NCI-H187 (cell line): ENCODE measurements at places on chromosomes 11 and 22.

DNA sequence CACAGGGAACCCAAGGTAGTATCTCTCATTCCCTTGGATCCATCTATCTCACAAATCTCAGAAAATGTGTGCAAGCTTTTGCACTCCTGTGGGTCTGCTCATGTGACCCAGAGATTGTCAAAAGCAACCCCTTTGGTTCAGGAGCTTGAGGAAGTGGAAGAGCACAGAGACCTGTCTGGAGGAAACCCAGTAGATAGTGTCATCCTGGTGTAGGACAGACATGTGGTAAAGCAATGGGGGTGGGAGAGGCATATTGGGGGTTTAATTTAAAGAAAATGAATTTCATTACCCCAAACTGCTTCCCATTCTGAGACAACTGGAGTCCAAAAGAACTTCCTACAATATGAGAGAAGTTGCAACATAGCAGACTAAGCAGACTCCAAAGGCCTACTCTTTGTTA lies 5.8 kb upstream of the MS4A14 start:
- no peak for DNase-seq

GRCh38 chr11:60130496-60130895 lies 42.0 kb downstream of the MS4A2 start:
- DNase-seq = no peak

DNA sequence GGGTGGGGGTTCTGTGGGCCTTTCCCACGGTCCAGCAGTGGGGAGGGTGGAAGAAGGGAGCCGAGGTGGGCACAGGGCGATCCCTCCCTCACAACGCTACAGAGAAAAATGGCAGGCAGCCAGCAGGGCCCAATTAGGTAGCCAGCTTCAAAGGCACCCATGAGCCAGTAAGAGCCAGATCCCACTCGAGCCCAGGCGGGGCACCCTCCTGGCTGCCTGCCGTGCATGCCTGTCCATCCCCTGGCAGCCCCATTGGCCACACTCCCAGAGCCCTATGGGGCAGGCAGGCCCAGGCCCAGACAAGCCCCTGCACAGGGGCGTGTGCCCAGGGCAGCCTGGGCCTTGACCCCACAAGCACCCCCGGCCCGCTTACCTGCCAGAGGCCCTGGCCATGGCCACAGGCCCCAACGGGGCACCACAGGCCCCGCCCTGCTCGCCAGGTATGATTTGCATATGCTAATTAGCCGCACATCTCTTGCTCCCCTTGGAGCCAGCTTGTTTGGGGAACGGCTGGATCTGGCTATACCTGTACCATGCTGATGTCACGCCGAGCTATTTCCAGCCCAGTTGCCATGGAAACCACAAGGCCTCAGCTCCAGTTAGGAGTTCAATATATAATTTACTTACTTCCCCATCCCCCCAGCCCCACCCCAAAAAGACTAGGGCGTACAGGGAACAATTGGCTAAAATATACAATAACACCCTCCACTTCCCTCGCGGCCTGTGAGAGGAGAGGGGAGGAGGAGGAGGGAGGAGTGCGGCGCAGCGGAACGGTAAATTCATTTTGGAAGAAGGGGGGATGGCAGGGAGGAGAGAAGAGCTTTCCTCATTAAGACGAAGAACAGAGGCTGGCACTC lies 47.5 kb upstream of the TCF20 start:
- DNase-seq = no peak

- DNase-seq = no peak
Observed at GRCh38 chr11:120579611-120580031, 68.1 kb downstream of the GRIK4 start.

- DNase-seq = no peak
Observed at GRCh38 chr11:37533830-37534229, 935.8 kb upstream of the RAG2 start.

- no peak for DNase-seq
Observed at GRCh38 chr11:106998916-106999188, 19.4 kb downstream of the GUCY1A2 start.

GRCh38 chr22:48897645-48898370 lies 929.9 kb downstream of the BRD1 start:
- no peak for DNase-seq

DNA sequence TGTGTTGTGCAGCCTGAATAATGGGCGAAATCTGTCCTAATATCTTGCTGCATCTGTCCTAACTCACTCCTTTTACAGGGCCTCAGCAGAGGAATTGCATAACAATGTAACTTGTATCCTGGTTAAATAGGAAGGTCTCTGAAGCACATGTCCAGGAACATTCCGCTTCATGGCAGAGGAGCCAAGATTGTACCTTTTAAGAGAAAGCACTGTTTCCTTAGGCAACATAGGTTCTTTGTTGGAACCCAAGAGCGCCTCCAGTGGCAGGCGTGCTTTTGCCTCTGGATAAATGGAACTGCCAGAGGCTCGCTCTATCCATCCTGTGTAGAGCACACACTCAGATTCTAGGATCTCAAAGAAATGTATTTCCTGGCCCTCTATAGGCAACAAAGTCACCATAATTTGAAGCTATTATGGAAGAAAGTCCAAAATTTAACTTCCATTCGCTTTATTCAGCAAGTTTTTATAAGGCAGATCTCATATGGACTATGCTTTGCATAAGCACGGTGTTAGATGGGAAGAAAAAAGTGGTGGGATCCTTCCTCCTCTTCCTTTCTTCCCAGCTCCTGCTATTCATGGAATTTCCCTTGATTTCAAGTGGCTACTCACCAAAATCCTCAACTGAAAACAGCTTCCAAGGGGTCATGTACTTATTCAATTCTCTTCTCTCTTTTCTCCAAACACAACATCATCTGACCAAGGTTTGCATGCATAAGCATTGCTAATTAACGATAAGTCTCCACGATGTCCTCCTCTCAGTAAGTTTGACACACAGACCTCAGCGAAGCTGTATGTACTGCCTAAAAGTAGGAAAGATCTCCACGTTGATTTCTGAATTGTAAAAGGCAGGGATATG lies at the start of gene BLID:
BLID (minus strand) TSS at position 692 of the 856 bp plus-strand sequence; CDS start at position 399, 293 bp downstream.
- DNase-seq = no peak

GRCh38 chr11:134008634-134009071 lies 51.9 kb upstream of the IGSF9B start:
- DNase-seq = no peak

DNA sequence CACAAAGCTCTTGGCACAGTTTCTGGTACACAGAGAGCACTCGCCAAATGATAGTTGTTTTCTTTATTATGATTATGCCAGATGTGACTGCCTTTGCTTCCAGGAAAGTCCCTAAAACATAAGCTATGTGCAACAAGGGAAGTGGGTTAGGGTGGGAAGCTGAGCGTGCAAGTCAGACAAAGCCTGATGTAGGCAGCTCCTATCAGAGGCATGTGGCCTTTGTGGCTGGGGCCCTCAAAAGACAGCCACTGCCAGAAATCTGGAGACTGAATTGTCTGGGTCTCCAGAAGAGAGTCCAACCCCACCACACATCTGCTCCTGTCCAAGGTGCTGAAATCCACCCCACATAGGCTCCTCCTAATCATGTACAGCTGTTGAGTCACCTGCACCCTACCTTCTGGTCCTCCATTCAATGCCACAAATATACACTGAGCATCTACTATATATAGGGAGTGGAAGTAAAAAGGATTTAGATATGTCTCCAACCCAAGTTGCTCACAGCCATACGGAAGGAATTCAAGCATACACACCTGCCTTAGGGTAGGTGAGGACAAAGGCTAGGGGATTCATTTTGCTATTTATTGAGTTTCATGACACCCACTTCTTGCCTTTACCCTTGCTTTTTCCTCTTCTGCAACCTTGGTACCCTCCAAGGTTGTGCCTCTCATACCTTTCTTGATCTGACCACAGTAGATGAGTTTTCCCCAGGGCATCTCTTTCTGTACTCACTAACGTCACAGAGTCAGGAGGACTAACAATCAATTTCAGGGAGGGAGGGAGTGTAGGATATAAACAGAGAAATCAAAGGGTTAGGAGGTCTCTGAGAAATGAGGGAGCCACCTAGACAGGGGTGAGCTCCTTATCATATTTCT lies 12.4 kb downstream of the SEC14L3 start:
- no peak for DNase-seq

- DNase-seq = no peak
Observed at GRCh38 chr11:61329871-61330270, 3.0 kb downstream of the DDB1 start.

GRCh38 chr11:78289552-78290292 lies 101.0 kb downstream of the USP35 start:
- DNase-seq = no peak

- peak; percentile 48 for DNase-seq
Observed at GRCh38 chr11:13889552-13890249, 72.8 kb upstream of the SPON1 start.

- DNase-seq = no peak
Observed at GRCh38 chr11:43922295-43922648, 20.2 kb upstream of the C11orf96 start.

DNA sequence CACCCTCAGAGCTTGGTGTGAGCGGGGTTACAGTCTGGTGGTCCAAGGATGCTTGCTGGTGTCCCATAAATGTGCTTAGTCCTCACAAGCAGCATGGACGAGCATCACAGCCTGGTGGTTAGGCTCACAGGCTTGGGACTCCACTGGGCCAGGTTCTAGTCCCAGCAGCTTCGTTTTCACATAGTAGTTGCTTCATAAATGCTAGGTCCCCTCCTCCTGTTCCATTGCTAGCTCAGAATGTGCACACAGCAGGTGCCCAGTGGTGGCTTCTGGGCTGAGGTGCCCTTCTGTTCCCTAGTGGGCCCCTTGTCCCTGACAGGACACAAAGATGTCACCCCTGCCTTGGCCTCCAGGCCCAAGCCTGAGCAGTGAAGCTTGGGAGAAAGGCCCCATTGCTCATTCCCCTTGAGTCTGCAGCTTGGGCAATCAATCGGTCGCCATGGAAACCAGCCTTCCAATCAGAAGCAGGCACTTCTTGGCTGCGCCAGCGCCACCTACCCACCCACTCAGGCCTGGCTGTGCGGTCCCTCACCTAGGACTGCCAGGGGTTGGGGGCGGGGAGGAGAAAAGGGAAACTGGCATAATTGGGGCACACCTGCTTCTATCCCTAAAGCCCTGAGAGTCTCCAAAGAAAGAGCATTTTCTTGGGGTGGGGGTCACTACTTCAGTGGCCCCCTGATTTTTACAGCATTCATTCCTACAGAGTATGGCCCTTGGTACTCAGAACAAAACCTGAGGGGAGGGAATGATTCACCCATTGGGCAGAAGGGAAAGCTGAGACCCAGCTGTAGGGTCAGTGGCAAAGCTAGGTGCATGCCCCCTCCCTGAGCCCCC lies 48.1 kb downstream of the CYTH4 start:
- no peak for DNase-seq

DNA sequence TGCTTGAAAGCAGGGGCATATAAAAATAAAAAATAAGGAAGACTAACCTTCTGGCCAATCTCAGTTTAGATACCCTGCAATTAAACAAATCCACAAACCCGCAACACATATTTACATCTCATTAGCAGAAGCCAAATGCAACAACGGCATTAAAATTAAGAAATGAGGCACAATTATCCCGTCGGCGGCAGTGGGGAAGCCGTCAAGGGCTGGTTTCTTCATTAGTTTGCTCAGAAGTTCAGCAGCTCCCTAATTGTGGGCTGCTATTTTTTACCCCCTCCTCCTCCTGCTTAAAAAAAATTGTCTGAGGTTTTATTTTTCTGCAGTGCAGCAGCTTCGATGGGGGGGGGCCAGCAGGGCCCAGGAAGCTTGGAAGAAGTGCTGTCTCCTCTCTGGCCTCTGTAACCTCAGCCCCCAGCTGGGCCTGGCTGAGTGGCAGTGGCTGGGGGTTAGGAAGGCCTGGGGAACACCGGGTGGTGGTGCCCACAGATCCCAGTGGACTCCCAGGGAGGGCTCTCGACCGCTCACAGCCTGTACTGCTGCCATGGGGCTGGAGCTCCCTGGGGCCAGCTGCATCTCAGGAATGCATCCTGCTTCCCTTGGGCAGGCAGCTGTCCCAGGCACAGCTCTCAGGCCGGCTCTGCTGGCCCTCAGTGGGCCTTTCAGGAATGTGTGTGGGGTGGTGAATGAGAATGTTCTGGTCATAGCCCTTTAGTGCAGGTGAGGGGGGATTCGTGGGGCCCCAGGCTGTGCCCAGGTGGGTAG lies 148.7 kb upstream of the B3GAT1 start:
- DNase-seq = no peak

DNA sequence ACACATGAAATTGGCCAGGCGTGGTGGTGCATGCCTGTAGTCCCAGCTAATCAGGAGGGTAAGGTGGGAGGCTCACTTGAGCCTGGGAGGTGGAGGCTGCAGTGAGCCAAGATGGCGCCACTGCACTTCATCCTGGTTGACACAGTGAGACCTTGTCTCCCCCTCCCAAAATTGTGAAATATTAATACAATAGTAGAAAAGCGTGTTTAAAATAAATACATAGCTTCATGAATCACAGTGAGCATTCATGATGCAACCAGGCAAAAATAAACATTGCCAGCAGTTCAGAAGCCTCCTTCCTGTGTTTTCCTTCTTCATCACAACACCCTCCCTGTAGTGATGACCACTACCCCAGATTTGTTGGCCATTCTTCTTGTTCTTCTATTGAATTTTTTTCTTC lies 4.3 kb upstream of the TEAD1 start:
- DNase-seq = no peak

DNA sequence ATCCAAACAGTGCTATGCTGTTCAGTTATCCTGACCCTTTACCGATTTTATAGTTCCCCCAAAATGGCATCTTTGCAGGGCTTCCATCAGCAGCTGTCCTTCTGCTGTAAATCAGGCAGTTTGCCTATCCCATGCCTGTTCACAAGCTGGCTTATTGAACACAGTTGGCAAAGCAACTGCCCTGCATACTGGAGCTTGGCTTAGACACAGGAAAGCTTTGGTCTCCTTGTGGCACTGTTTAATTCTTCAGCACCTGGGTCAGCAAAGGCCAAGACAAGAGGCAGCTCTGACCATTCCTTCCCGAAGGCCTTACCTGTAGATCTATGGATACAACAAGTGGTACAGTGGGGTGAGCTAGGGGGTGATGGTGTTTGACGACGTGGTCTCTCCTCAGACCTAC lies 32.2 kb downstream of the TSPAN18 start:
- DNase-seq = no peak

- no peak for DNase-seq
Observed at GRCh38 chr11:31676280-31676982, 134.7 kb downstream of the PAX6 start.

- no peak for DNase-seq
Observed at GRCh38 chr11:113991170-113991569, 16.3 kb downstream of the HTR3A start.

DNA sequence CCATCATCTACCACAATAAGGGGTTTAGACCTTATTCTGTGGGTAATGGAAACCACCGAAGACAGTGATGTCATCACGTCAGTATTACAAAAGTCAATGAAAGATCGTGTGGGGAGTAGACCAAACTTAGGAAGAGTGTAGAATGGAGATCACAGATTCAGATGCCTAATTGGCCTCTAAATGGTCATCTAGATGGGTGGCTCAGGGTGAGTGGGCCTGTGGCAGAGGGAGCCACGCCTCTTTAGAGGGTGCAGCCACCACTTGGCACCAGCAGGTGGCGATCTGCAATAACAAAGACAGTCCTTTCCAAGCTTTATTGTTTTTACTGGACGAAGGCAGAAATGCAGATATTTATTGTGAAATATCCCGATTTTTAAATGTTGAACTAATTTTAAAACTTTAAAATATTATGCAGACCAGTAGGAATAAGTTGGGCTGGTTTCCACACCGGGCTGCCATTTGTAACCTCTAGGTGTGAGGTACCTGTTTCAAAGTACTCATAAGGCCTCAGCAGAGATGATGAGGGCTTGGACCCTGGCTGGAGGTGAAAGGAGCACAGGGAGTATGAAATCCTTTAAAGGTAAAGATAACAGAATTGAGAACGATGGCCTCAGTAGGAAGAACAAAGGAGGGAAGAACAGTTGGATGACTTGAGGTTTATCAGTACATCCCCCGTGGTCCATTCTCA lies 222.0 kb downstream of the DBX1 start:
- no peak for DNase-seq
